NCI-H1930 (cell line): ENCODE measurements at places on chromosomes 5 and 9.

GRCh38 chr5:95895771-95896170, 65.9 kb downstream of the ELL2 start:
- no peak for DNase-seq

- no peak for DNase-seq
Observed at GRCh38 chr5:155792873-155793272, 534.1 kb upstream of the SGCD start.

- DNase-seq = no peak
Observed at GRCh38 chr9:109062543-109062942, 49.2 kb upstream of the CTNNAL1 start.

GRCh38 chr9:23555851-23556250, 270.2 kb downstream of the ELAVL2 start:
- DNase-seq = no peak

- no peak for DNase-seq
Observed at GRCh38 chr9:84271921-84272556, 68.5 kb downstream of the SLC28A3 start.
